ENCODE measurements at places on chromosomes 3 and 15. TPM values are rescaled to one million over a fixed set of nuclear protein-coding genes. Genes with fewer than 3 reads are reported as not detected.

TMEM40 gene
- total RNA-seq: under 0.01 TPM

CISH gene
- 4.7 TPM for total RNA-seq

CKMT1B gene
- total RNA-seq: under 0.01 TPM

HYAL1 gene
- total RNA-seq: 2.6 TPM

PDZRN3 gene
- 50.6 TPM for total RNA-seq

NPAP1 gene
- not detected for total RNA-seq

RBM15B gene
- total RNA-seq: 15.7 TPM

RTP4 gene
- total RNA-seq: 1.0 TPM

FOXL2 gene
- total RNA-seq: not detected

CAPN3 gene
- 675 TPM for total RNA-seq

ANKRD63 gene
- not detected for total RNA-seq

GCSAM gene
- 0.52 TPM for total RNA-seq

MYO5C gene
- 3.7 TPM for total RNA-seq

KNL1 gene
- total RNA-seq: 6.3 TPM

ITGA11 gene
- total RNA-seq: 5.7 TPM

NANOGP8 gene
- total RNA-seq: not detected

RRP9 gene
- total RNA-seq: 14.6 TPM

COL7A1 gene
- 2.1 TPM for total RNA-seq

TRH gene
- 0.52 TPM for total RNA-seq

FBXW12 gene
- 0.52 TPM for total RNA-seq

NR2E3 gene
- total RNA-seq: 1.0 TPM

CLRN1 gene
- total RNA-seq: not detected

KIF7 gene
- 4.7 TPM for total RNA-seq

SRPRB gene
- total RNA-seq: 40.7 TPM

GOLGA8S gene
- total RNA-seq: not detected

MESP2 gene
- not detected for total RNA-seq

KCTD6 gene
- total RNA-seq: 9.9 TPM

FOXB1 gene
- not detected for total RNA-seq

SLC51A gene
- total RNA-seq: 2.1 TPM

BMF gene
- 8.4 TPM for total RNA-seq

UBA7 gene
- total RNA-seq: 29.7 TPM

CLEC3B gene
- total RNA-seq: 129 TPM

LDHAL6B gene
- total RNA-seq: not detected

TMEM42 gene
- 7.3 TPM for total RNA-seq

RBP2 gene
- total RNA-seq: not detected

EOGT gene
- total RNA-seq: 13.0 TPM

C3orf52 gene
- total RNA-seq: 3.7 TPM

ALDH1L1 gene
- 2.6 TPM for total RNA-seq

STAC gene
- 49.1 TPM for total RNA-seq

ADAM10 gene
- total RNA-seq: 50.1 TPM

CACNA1D gene
- 5.7 TPM for total RNA-seq

MASP1 gene
- 5.7 TPM for total RNA-seq
